HTR-8/SVneo (cell line): ENCODE measurements at places on chromosomes 16 and 17.

DNA sequence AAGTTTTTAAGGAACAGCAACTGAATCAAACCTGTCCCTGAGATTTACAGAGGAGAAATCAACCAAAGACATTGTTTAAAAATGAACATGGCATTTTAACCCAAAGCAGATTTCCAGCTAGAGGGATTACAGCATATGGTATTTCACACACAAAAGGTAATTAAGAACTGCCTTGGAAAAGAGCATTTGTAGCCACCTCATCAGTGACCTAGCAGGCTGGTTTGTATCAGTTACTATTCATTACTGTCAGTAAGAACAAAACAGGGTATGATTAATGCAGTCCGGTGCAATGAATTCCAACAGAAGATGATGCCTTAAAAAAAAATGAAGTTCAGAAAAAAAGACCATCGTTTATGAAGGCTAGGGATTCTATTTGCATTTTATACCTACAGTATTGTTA, 219.9 kb downstream of the CHD9NB start:
- DNase-seq, result no peak

DNA sequence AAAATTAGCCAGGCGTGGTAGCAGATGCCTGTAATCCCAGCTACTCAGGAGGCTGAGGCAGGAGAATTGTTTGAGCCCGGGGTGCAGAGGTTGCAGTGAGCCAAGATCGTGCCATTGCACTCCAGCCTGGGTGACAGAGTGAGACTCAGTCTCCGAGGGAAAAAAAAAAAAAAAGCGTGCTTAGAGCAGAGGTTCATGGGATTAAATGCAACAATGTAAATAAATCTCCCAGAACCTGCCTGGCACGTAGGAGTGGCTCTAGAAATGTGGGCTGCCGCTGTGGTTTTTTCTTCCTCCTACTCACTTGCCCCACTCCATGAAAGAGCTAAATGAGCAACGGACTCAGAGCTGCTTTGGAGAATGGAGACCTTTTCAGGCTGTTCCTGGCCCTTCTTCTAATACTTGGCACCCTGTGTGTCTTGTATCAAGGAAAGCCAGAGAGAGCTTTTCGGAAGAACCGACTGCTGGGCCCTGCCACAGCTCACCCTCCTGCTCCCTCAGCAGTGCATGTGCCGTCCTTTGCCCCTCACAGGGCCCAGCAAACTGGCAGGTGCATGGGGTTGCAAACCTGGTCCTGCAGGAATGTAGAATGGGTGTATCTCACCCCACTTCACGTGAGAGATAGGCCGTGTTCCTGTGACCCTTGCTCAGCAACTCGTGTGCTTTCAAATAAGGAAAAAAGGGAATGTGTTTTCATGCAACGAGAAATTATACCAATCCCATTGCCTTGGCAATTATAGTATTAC, 52.0 kb downstream of the LDHD start:
- no peak for DNase-seq

DNA sequence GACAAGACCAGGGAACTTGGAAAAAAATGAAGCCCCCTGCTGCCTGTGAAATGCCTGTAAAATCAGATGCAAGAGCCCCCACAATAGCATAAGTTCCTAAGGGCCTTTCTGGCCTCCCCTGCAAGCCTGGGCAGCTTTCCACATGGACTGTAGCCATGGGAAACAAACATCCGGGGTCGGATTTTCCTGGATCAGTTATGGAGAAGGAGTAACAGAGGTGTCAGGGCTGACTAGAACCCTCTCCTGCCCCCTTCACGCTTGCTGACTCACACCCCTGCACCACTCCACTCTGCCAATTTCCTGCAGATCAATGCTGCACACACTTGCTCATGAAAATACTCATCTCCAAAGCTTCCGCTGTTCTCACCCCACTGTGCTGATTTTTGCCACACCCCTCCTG, 258.6 kb downstream of the CBLN1 start:
- DNase-seq, result peak; percentile 57

DNA sequence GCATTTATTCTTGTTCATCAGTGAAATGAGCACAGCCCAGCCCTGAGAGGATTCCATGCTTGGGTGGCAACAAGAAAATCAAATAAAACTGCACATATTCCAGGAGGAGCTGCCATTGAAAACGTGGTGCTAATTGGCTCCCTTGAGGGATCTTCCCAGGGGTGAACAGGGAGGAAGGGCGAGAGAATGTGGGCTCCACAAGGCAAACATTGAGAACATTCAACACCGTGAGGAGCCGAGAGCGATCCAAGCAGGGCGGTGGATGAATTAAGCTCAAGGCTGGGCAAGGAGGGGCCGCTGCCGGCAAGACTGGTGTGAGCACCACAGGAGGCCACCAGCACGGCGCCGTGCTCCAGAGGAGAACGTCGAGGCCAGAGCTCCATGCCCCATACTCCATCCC, 166.9 kb downstream of the C16orf95 start:
- DNase-seq, result no peak

DNA sequence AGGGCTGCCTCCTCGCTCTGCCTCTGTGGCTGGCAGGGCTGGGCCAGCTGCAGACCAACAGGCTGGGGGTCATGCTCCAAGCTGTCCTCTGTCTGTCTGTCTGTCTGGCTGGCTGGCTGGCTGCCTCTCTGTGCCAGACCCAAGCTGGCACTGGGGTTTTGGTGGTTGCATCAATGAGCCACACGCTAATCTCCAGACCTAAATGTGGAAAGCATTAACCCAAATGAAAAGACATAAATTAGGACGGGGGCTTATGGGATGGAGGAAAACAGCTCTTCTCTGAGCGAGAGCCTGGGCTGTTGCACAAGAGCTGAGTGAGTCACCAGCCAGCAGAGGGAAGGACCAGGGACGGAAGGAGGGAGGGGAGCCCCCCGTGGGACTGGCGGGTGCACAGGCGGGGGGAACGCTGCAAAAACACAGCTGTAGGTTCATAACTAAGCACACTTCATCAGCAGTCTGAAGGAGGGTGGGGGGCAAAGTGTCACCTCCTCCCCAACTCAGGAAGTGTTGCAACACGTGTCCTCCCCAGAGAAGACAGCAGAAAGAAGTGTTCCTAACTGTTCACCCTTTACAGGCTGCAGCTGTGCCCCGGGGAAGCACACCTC, 83.4 kb downstream of the GAS7 start:
- peak; percentile 89 for DNase-seq

- DNase-seq, result no peak
Observed at GRCh38 chr17:43341715-43342588, 56.8 kb upstream of the ARL4D start.

- DNase-seq, result no peak
Observed at GRCh38 chr17:51682115-51682514, 421.8 kb downstream of the UTP18 start.

- DNase-seq, result no peak
Observed at GRCh38 chr16:53492503-53492902, 10.5 kb downstream of the AKTIP start.

DNA sequence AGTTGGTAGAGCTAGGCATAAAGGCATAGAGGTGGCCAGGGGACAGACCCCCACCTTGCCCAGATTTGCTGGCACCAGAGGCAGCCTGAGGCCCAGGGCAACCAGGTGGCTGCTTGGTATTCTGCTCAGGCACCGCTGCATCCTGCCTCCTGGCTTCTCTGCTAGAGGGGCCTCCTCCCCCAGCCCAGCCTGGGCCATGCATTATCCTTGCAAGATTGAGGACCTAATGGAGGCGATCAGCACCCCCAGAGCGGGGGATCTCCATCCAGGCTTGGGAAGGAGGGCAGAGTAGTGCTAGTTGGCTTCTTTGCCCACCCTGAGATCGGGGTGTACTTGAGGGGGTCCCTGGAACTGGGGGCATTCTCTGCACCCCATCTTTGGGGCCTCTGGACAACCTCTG, 23.8 kb downstream of the CDK5RAP3 start:
- DNase-seq, result no peak

DNA sequence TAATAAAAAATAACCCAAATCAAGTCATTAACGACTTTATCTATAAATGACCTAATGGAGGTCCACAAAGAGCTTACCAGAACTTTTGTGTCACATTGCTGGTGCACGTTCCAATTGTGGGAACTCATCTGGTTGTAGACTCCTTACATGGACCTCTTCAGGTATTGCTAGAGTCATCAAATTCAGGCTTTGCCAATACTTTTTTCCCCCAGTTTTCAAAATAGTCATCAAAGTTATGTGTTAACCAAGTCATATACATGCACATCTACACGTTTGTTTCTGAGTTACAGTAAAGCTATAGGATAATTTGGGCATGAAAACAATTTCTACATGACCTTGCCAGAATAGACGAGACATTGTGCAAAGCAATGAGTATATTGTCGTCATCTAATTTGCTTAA, 76.2 kb upstream of the ADAMTS18 start:
- DNase-seq, result no peak

GRCh38 chr16:56789360-56789759, 59.4 kb downstream of the NUP93 start:
- peak; percentile 46 for DNase-seq

DNA sequence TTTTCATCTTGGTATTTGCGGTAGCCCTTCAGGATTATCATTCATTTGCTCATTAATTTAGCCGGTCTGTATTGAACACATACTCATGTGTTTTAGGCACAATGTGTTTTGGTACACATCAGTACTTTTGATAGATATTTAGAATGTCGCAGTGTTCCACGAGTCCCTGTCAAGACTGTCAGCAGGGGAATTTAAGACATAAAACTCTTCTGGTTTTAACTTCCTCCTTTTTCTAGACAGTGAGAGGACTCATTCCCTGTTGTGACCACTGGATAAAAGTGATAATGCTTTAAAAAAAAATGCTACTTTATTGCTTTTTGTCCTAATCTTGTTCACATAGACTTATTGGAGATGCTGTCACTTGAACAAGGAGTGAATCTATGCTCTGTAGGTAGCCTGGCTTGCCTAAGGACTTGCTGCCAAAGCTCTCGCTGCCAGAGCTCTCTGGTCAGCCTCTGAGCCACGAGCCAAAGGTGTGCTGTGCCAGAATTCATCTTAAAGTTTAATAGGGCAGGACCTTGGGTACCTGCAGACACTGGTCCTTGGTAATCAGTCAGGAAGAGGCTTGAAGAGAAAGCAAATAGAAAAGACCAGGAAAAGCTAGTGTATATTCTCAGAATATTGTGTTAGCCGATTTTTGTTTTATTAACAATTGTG, 5.4 kb downstream of the DCAF7 start:
- no peak for DNase-seq

GRCh38 chr16:28580726-28581315, 16.0 kb downstream of the SULT1A2 start:
- DNase-seq, result no peak

- DNase-seq, result peak; percentile 34
Observed at GRCh38 chr16:89828199-89828869, at the start of gene SPIRE2. TSS of gene SPIRE2 (plus strand) at chr16:89828475. CDS start at chr16:89828551, 76 bp downstream.

DNA sequence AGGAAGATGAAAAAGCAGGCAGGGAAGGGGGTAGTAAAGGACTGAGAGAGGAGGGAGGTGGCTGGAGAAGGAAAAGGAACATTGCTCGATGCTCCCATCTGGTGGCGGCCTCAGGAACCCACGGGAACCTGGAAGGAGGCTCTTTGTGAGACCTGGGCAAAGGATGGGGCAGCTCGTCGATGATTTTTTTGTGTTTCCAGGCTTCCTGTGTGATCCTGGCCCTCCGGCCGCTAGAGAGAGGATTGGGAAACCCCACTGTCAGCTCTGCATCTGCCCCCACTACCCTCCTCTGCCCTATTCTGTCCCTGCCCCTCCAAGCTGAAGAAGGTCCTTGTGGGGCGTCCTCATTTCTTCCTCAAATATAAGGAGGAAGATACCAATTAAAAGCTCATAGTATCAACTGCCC, 6.6 kb downstream of the WFIKKN2 start:
- peak; percentile 92 for DNase-seq
